Renal cortex interstitium (tissue), 15 donors: ENCODE measurements at places on chromosomes 3 and 15. TPM values are rescaled to one million over a fixed set of nuclear protein-coding genes. Genes with fewer than 3 reads are reported as not detected.

The SMCO1 gene
- polyA plus RNA-seq, result not detected

The GOLGA8J gene
- 1.7 TPM for polyA plus RNA-seq

The CD96 gene
- 0.45 TPM for polyA plus RNA-seq

The NANOGP8 gene
- not detected for polyA plus RNA-seq

The SFMBT1 gene
- 9.2 TPM for polyA plus RNA-seq

The CYP19A1 gene
- polyA plus RNA-seq, result 0.37 TPM

The CFAP100 gene
- polyA plus RNA-seq, result 1.1 TPM

The TXNRD3 gene
- 19.0 TPM for polyA plus RNA-seq

The GRK7 gene
- not detected for polyA plus RNA-seq

The GPR27 gene
- polyA plus RNA-seq, result 12.6 TPM

The ABI3BP gene
- polyA plus RNA-seq, result 12.5 TPM

The LTF gene
- 2.9 TPM for polyA plus RNA-seq

The DAZL gene
- not detected for polyA plus RNA-seq

The CFAP161 gene
- polyA plus RNA-seq, result 0.30 TPM

The TP63 gene
- 1.1 TPM for polyA plus RNA-seq

The C3orf20 gene
- polyA plus RNA-seq, result 0.30 TPM

The KCNAB1 gene
- polyA plus RNA-seq, result 4.3 TPM

The TOP2B gene
- 336 TPM for polyA plus RNA-seq

The GCHFR gene
- 29.7 TPM for polyA plus RNA-seq

The SPESP1 gene
- polyA plus RNA-seq, result 3.4 TPM

The GAP43 gene
- 1.9 TPM for polyA plus RNA-seq

The TMCO5A gene
- polyA plus RNA-seq, result not detected

The INKA1 gene
- polyA plus RNA-seq, result 16.9 TPM

The NR1I2 gene
- 0.84 TPM for polyA plus RNA-seq

The UROC1 gene
- polyA plus RNA-seq, result 0.29 TPM
